ENCODE measurements at places on chromosomes 7 and 10.
A peak's percentile ranks its signal among the peaks of the same experiment; 100 is the strongest.

- peak; percentile 51 for DNase-seq
Observed at GRCh38 chr7:16416289-16417282, 4.8 kb downstream of the CRPPA start.

- no peak for DNase-seq
Observed at GRCh38 chr7:151239837-151240459, 7.7 kb downstream of the CHPF2 start.

GRCh38 chr7:5708271-5708670 is 73.2 kb downstream of the RNF216 start:
- DNase-seq = no peak

- peak; percentile 93 for DNase-seq
Observed at GRCh38 chr7:106064771-106065574, 47.1 kb downstream of the SYPL1 start.

GRCh38 chr10:72334196-72334824 is 20.4 kb downstream of the DNAJB12 start:
- peak; percentile 40 for DNase-seq
